Activated CD4-positive, CD25-positive, alpha-beta regulatory T cell treated with anti-CD3 and anti-CD28 coated beads, Interleukin-2, amount 50 U/mL, for 16 hours (primary cell): ENCODE measurements at places on chromosomes 5 and 9.

DNA sequence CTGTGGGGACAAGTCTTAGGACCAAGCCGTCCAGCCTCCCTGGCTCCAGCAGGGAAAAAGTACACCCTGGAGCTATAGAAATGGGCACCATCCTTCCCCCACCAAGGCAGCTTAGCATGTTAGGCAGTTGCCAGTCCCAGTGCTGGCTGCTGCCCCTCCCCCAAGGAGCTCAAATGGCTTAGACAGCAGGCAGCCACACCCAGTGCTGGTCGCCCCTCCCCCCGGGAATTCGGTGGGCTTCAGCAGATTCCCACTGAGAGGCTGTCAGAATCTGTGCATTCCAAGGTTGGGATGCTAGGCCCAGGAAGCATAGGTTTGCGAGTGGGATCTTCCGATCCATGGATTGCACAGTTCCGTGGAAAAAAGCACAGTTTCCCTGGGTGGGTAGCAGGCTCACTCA is 105.2 kb upstream of the ITGA1 start:
- DNase-seq, result no peak

DNA sequence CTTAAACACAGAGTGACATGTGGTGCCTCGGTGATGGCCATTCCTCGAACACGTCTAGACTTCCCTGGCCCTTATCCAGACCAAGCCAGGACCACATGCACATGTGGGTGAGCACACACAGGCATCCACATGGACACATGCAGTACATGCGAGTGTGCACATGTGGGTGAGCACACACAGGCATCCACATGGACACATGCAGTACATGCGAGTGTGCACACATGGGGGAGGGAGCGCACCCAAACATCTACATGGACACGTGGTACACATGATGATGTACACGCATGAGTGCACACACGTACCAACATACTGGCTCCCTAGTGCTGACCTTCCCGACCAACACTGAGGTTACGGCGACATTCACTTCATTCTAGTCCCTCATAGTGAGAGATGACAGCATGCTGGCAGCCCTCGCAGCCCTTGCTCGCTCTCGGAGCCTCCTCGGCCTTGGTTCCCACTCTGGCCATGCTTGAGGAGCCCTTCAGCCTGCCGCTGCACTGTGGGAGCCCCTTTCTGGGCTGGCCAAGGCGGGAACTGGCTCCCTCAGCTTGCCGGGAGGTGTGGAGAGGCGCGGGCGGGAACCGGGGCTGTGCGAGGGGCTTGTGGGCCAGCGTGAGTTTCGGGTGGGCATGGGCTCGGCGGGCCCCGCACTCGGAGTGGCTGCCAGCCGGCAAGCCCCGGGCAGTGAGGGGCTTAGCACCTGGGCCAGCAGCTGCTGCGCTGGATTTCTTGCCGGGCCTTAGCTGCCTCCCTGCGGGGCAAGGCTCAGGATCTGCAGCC is 186.8 kb downstream of the HSPA4 start:
- DNase-seq, result no peak

- DNase-seq, result no peak
Measured at GRCh38 chr9:110106661-110107060, 101.3 kb downstream of the C9orf152 start.

DNA sequence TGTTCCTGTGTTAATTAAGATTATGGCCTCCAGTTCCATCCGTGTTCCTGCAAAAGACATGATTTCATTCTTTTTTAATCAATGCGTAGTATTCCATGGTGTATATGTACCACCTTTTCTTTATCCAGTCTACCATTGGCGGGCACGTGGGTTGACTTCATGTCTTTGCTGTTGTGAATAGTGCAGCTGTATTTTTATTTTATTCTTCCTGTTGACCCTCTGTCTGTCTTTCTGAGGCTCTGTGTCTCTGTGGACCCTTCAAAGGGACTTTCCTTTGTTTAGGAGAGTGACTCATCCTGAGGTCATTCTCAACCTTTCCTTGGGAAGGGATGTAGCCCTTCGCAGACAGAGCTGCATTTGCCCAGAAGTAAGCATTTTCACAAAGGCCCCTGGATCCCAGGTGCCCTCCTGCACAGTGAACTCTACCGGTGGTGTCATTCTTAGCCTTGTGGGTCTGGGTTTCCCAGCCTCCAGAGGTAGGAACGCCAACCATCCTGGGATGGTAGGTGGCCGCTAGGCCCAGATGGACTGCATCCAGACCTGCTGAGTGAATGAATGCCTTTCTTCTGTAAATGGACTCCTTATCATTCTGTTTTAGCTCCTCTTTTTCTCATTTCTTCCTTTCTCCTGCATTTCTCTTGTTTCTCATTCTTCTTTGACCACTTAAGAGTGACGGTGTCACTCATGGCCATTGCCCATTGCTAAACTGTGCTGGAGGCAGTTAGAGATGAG is 22.4 kb downstream of the TRIO start:
- no peak for DNase-seq

- no peak for DNase-seq
Measured at GRCh38 chr5:52956014-52956413, 33.1 kb upstream of the ITGA2 start.

GRCh38 chr5:95668728-95669127 is 14.1 kb downstream of the SPATA9 start:
- DNase-seq, result no peak

DNA sequence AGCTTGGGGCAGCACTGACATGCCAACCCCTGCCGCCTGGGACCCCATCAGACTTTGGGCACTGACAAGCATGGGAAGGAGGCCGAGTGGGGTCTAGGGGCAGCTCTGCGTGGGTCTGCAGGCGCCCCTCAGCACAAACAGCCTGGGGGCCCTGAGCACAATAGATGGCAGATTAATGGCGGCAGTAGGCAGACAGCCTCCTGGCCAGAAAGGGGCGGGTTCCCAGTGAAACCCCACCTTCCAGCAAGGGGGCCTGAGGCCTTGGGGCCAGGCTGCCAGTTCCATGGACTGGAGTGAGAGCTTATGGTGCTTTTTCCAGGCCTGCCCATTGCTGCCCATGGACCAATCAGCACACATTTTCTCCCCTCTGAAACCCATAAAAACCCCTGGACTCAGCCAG is 2031.2 kb downstream of the EFNA5 start:
- DNase-seq, result no peak

GRCh38 chr5:100877274-100877673 is 25.8 kb downstream of the ST8SIA4 start:
- no peak for DNase-seq

- DNase-seq, result no peak
Measured at GRCh38 chr9:81387360-81388106, 301.8 kb downstream of the TLE1 start.

DNA sequence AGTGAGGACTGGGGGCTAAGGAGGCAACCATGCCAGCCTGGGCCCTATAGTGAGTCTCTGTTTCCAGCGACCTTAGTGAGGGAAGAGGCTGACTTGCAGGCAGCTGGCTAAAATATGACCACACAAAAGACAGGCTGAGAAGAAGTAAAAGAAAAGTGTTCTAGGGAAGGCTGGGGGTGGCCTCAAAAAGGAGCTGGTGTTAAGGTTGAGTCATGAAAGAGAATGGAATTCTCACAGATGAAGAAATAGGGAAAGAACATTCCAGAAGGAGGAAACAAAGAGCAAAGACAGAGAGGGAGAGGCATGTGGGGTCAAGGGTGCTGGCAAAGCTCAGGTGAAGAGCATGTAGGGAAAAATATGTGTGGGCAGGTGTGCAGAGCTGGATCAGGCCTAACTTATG is 302.7 kb upstream of the RFX3 start:
- no peak for DNase-seq

- no peak for DNase-seq
Measured at GRCh38 chr5:100762108-100762507, 141.0 kb downstream of the ST8SIA4 start.

DNA sequence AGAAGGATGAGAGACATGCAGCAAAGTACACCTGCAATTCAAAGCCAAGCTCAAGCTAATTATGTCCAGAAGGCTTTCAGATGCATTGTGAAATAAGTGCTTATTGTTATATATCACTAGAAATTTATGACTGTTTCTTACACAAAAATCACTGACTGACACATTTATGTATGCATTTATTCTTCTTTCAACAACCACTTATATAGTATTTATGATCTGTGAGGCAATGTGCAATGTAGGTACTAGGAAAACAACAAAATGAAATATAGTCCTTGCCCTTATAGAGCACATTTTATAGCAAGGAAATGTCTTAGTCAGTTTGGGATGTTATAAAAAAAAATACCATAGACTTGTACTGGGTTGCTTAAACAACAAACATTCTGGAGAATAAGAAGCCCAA is 167.6 kb downstream of the YIPF5 start:
- DNase-seq, result no peak

- no peak for DNase-seq
Measured at GRCh38 chr5:123209502-123210027, 120.5 kb downstream of the PRDM6 start.

- no peak for DNase-seq
Measured at GRCh38 chr5:76685704-76686103, 30.2 kb upstream of the F2R start.

DNA sequence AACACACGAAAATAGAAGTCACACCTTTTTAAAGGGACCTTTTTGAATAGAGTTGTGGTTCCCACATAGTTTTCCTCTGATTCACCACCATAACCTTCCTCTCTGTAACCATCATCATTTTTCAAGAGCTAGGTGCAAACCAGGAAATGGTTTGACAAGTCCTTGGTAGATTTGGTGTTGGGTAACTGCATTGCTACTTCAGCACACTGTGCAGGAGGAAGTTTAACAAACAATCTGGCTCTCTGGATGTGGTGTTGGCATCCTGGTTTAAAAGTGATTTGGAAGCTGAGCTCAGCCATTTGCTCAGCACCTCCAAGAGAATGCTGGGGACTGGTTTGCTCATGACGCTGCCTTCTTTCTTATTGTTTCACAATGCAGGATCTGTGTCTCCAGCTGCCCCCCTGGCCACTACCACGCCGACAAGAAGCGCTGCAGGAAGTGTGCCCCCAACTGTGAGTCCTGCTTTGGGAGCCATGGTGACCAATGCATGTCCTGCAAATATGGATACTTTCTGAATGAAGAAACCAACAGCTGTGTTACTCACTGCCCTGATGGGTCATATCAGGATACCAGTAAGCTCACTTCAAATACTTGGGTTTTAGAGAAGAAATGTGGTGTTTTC is 213.1 kb downstream of the RFK start:
- DNase-seq, result no peak

- DNase-seq, result no peak
Measured at GRCh38 chr5:82719368-82719767, 357.8 kb downstream of the TMEM167A start.

- no peak for DNase-seq
Measured at GRCh38 chr5:546376-546908, 22.2 kb upstream of the SLC9A3 start.

GRCh38 chr5:139472386-139473030 is 1.7 kb downstream of the SMIM33 start:
- DNase-seq, result no peak

- no peak for DNase-seq
Measured at GRCh38 chr9:26243029-26243697, 564.9 kb upstream of the TUSC1 start.

GRCh38 chr5:32638309-32638708 is 53.0 kb downstream of the SUB1 start:
- DNase-seq, result no peak

- no peak for DNase-seq
Measured at GRCh38 chr5:166936351-166936750, 1355.1 kb upstream of the WWC1 start.

DNA sequence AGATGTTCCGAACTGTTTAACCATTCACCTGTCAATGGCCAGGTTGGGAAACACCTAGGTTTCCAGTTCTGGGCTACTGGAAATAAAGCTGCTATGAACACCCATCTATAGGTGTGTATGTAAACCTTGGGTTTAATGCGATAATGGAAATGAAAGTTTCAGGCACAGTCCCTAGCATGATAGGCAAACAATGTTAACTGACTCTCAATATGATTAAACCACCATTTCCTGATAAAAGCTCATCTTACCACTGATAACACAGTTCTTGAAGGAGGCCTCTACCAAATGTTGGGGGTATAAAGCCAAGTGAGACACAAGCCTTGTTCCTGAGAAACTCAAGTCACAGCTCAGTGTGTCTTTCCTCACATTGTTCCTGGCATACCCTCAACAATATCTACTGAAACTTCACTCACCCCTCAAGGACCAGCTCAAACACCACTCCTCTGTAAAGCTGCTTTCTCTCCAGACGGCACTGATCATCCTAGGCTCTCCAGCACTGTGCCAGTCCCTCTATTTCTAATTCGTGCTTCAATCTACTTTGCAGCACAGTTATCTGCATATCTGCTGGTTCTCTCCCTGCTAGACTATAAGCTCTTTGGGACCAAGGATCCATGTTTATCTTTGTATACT is 15.8 kb downstream of the RAB14 start:
- DNase-seq, result no peak

- DNase-seq, result no peak
Measured at GRCh38 chr9:95137587-95138145, 179.8 kb downstream of the FANCC start.

GRCh38 chr9:16475996-16476395 is 394.5 kb downstream of the BNC2 start:
- no peak for DNase-seq

- DNase-seq, result no peak
Measured at GRCh38 chr5:6752236-6752635, 39.0 kb downstream of the TENT4A start.

GRCh38 chr5:148937239-148937638 is 110.8 kb downstream of the ADRB2 start:
- DNase-seq, result no peak

DNA sequence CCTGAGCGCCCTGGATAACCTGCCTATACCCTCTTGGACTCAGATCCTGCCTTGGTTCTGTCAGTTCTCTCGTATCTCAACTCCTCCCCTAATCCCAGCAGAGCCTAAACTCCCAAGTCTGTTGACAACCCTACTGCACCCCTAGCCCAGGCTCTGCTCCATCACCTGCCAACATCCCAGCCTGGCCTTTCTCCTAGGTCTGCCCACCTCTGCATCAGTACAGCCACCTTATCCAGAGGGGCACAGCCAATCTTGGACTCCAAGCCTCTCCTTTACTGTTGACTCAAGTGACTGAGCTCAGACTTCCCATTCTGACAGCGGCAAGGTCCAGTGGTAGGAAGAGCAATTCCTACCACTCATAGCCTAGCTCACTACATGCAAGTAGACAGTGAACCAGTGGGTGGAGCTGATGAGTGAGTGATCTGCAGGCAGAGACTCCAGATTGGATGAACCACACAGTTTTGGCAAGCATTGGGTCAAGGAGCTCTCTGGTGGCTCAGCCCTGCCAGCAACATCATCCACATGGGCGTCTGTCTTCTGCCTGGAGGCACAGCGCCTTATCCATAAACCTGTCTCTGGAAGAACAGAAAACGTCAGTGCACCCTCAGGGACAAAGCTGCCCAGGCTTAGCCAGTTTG is 26.5 kb downstream of the TRMO start:
- no peak for DNase-seq

- no peak for DNase-seq
Measured at GRCh38 chr5:82858151-82859025, 218.8 kb downstream of the TMEM167A start.

DNA sequence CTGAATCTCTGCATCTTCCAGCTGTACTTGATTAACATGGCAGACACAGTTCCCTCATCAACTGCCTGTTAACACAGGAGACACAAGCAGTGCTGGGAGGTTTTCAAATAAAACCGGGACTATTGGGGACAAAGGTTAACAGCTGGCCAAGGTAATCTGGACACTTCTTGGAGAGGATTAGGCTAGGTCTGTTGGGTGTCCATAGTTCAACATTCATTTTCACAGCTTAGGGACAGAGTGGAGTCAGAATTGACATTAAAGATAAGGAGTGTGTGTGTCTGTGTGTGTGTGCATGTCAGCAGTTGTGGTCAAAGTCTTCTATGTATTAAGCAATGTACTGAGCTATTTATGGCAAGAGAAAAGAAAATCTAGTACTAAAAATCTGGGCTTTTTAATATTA is 216.2 kb downstream of the MED10 start:
- no peak for DNase-seq
